ENCODE measurements at places on chromosomes 2 and 18.

GRCh38 chr2:241519669-241520068 is 11.3 kb upstream of the STK25 start:
- no peak for DNase-seq

- no peak for DNase-seq
Observed at GRCh38 chr2:227881866-227882517, 10.6 kb downstream of the DAW1 start.

GRCh38 chr18:48718251-48718959 is 179.6 kb downstream of the CTIF start:
- no peak for DNase-seq

DNA sequence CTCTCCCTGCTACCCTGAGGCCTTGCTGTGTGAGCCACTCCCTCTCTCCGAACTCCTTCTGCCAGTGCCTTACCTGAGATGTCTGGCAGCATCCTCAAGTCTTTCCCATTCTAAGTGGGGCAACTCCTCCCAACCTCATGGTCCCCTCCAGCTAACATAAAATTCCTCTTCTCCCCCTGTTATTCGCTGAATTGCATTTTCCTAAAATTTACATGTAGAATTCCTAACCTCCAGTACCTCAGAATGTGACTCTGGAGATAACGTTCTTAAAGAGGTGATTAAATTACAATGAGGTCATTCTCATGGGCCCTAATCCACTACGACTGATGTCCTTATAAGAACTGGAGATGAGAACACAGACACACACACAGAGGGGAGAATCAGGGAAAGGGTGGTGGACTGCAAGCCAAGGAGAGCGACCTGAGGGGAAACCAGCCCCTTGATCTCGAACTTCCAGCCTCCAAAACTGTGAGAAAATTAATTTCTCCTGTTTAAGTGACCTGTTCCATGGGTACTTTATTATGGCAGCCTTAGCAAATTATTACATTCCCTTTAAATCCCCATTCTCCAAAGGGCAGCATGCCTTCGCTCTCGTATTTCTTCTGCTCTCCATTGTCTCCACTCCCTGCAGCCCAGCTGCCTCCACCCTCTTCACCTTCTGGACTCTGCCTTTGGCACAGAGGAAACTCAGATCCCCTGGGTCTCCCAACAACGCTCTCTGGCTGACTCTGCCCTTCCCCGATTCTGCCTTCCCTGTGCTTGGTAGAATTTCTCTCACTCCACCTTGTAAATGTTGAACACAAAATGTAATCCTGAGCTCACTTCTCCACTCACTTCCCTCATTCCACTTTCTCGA is 70.5 kb downstream of the TGIF1 start:
- DNase-seq, result no peak

DNA sequence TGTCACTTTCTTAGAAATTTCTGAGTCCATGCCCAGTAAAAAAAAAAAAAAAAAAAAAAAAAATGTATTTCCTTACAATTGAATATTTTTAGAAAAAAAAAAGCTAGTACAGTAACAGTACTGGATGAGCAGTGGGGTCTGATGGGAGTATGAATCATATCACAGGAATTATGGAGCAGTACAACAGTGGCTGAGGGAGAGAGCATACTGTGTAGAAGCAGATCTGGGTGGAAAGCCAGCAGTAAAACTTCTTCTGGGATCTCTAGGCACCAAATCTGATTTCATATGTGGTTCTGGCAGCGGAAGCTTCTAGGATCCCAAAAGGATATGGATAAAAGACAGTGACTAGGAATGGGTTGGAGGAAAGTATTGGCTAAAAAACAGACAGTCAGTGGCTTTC is 414.9 kb upstream of the FSHR start:
- no peak for DNase-seq

- peak; percentile 53 for DNase-seq
Observed at GRCh38 chr2:72770879-72771461, 54.9 kb downstream of the EXOC6B start.

DNA sequence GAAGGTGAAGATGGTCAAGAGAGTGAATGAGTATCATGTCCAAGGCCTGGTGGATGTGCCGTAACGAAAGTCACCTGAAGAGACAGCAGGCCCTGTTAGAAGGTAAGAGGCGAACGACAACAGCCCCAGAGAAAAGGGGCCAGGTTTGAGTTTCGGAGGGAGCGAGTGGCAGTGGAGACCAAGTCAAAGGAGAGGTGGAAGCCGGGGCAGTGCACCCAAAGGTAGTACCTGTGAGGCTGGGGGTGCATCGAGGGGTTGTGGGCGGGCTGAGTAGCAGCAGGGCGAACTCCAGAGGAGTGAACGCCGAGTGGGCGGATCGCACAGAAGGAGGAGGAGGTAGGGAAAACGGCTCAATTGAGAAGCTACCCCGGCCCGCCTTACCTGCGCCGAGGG is 358 bp downstream of the USP37 start:
- peak; percentile 67 for DNase-seq

DNA sequence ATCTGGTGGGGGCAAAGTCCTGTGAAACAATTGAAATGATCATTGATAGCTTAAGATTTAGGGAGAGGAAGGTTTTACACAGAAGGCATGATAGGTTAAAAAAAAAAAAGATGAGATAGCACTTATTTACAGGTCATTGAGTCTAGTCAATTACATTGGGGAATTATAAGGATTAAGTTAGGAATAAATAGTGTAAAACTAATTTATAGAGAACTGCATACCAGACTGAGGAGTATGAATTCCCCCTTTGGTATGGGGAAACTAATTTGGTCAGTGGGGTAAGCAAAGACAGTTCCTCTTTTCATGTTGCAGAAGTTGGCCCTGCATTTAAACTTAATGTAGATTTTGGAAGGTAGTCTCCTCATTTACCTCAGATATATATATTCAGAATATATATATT is 10.8 kb downstream of the GLS start:
- no peak for DNase-seq

DNA sequence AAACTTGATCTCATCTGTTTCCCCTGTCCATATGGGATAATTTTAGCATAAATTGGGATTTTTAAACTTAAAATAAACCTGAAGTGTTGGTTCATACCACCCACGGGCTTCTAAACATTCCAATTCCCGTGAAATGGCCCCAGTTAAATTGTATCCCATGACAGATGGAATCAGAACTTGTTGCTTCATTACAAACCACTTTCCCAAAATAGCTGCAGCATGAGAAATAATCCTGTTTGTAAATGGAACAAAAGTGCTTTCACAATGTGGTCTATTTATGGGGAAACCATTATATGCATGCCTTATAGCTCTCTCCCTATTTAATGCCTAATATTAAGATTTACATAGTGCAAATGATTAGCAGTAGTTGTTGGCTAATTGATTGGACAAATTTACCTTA is 15.9 kb downstream of the SCG2 start:
- no peak for DNase-seq

GRCh38 chr2:105731511-105731910 is 13.2 kb upstream of the NCK2 start:
- no peak for DNase-seq

DNA sequence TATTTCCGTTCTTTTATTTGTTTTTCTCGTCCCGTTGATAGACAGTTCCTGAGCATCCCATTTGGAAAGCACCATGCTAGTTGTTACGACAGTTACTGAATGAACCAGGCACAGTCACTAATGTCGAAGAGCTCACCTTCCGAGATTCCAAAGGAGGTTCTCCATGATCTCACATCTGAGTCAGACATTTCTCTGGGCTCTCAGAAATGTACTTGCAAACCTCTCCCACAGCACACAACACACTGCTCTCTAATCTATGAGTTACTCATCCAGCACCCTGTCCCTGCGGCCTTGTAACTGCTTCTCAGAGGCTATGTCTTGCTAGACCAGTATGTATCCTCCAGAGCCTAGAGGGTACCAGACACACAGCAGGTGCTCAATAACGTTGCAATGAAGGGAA is 174.7 kb downstream of the DNER start:
- DNase-seq, result no peak

- no peak for DNase-seq
Observed at GRCh38 chr2:223057569-223057968, 5.6 kb downstream of the KCNE4 start.

- no peak for DNase-seq
Observed at GRCh38 chr18:22639026-22639463, 221.3 kb upstream of the CTAGE1 start.

DNA sequence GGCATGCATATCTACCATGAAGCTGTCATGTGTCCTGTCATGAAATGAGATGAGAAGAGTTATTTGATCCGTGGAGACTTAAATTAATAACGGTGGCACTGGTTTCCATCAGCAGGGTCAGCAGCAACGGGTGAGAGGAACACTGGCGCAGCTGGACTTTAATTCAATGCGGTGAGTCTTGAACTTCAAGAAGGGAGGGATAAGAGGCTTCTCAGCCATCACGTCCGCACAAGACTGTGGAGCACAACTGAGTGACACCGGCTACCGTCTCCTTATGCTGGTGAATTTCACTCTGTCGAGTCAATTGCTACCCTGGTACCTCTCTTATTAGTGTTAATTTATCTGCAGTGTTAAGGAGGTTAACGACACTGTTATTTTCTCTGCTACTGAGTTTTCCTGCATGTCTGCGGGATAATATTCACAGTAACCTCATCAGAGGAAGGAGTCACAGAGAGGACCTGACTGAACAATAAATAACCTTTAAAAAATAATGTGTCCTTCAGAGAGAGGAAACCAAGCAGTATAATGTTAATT is 236.8 kb downstream of the EPHA4 start:
- DNase-seq, result no peak

- DNase-seq, result no peak
Observed at GRCh38 chr2:68765739-68766375, 31.2 kb downstream of the ARHGAP25 start.

- DNase-seq, result no peak
Observed at GRCh38 chr18:79613186-79613931, 66.2 kb upstream of the CTDP1 start.

DNA sequence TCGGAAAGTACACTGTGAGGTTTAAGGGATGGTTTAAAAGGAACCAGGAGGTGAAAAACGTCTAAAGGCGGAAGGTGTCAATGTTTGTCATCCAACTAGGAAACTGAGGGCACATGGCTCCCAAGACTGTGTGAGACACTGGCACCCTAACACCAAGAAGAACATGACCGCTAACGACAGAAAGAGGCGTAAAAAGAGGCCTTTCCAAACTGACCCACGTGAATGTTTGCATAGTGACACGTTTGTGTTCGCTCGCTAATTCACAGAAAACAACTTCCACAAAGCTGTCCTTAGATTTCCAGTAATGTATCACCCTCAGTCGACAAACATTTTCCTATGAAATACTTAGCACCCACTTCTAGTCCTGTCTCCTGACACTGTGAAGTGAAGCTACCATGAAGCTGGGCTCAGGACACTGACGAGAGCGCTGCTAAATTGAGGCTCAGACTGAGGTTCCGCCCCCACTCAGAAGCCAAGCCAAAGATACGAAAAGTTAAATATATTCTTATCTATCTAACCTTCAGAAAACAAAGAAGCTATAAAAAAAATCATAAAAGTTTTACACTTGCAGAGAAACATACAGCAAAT is 86.5 kb downstream of the ZNF516 start:
- no peak for DNase-seq

- DNase-seq, result no peak
Observed at GRCh38 chr2:1907291-1907690, 163.0 kb upstream of the PXDN start.

GRCh38 chr2:72940361-72940760 is 23.0 kb downstream of the EMX1 start:
- DNase-seq, result no peak

- no peak for DNase-seq
Observed at GRCh38 chr2:17539611-17540092, 844 bp upstream of the VSNL1 start.

DNA sequence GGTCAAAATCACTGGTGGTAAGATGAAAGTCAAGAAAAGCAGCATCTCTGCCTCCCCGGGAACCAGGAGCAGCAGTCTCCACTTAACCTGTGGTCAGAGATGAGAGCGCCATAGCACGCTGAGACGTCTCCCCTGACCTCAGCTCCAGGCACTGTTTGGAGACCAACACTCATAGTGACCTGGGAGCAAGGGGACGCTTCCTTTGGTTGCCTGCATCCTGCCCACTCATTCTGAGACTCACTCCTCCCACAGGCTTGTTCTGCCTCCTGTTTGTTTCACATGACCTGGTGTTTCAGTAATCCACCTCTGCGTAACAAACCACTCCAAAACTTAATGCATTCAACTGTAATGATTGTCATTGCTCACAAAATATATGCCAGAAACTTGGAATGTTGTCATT is 139.3 kb downstream of the ACOXL start:
- DNase-seq, result no peak

DNA sequence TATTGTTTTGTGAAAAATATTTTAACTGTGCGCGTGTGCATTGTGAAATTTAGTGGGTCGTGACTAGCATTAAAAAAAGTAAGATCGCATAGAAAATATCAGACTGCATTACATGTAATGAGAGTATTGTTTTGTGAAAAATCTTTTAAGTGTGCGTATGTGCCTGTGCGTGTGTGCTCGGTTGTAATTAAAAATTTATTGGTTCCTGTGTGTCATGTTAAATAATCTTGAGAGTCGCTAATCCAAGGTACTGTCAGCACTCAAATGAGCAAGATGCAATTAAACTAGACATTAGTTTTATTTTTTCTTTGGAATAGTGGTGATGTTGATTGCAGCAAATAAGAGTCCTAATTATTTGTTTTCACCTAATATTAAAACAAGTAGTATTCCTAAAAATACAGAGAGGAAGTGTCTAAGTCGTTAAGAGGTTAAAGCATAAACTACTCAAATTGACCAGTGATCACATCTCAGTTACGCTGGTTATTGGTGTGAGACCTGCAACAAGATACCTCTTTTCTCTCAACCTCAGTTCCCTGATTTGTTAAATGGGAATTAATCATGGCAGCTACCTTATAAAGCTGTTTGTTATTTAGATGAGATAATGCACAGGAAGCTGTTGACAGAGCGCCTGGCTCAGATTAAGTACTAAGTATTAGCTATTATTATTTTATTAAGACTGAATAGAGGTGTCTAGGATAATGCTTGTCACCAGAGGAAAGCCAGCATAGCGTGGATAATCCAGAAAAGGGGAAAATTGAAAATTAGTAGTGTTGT is 1.9 kb downstream of the ZDBF2 start:
- no peak for DNase-seq

GRCh38 chr18:29226213-29226612 is 1049.3 kb upstream of the CDH2 start:
- DNase-seq, result no peak

DNA sequence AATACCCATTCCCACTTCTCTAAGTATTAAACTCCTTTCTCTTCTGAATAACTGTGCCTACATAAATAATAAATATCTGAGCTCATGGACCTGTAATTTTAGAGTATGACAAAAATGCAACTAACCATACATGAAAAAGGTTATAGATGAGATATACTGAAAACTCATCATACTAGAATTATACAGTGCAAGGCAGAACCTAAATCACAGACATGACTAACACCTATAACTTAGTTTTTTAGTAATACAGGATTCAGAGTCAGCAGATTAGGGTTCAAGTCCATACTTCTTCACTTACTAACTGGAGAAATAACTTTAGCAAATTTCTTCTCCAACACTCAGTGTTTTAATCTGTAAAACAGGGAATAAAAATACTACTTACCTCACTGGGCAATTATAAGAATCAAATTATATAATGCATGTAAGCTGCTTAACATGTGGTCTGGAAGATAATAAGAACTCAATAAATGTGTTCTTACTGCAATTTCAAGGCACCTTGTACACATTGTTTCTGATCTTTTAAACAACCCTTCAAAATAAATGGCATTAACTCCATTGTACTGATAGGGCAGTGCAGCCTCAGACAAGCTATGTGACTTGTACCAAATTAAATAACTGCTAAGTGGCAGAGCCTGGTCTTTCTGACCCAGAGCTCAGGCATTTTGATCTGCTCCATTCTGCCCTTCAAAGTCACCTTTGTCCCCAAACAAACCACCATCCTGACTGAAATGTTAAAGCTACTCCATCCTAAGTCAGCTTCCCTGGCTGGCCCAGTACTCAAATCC is 39.6 kb upstream of the KLF7 start:
- DNase-seq, result no peak

All from activated T-cell treated with anti-CD3 and anti-CD28 coated beads for 4 hours (primary cell).